ENCODE measurements at places on chromosomes 1 and 21.

DNA sequence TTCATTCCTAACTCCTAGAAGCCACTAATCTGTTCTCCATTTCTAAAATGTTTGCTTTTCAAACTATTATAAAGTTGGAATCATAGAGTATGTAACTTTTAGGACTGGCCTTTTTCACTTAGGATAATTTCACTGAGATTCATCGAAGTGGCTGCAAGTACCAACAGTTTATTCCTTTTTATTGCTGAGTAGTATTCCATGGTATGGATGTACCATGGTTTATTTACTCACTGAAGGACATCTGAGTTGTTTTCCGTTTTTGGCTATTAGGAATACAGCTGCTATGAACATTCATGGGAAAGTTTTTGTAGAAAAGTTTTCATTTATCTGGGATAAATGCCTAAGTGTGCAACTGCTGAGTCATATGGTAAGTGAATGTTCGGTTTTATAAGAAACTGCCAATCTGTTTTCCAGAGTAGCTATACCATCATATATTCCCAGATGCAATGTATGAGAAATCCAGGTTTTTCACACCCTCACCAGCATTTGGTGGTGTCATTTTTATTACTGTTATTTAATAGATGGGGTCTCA lies 66.3 kb downstream of the SLC27A3 start:
- DNase-seq, result no peak

DNA sequence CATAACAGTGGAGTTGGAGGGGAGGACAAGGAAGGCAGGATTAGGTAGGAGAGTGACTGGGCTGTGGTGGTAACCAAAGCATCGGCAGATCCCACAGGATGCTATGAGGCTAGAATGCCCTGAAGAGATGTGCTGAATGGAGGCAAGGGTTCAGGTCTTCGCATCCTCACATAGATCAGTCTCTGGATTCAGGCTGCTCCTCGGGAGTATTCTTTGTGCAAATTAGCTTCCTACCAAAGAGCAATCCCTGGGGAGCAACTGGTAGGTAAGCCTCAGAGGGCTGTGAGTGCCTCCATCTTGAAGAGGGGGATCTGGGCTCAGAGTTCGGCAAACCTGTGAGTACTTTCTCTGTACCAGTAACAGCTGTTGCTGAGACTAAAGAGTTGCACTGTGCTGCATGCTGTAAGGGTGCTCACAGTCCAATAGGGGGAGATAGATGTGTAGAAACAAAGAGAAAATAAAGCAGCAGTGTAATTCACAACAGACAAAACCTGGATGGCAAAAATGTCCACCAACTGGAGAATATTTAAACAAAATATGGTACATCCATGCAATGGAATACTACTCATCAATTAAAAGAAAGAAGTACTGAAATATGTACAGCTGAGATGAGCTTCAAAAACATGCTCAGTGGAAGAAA lies 322.4 kb upstream of the DEPDC1 start:
- DNase-seq, result no peak

DNA sequence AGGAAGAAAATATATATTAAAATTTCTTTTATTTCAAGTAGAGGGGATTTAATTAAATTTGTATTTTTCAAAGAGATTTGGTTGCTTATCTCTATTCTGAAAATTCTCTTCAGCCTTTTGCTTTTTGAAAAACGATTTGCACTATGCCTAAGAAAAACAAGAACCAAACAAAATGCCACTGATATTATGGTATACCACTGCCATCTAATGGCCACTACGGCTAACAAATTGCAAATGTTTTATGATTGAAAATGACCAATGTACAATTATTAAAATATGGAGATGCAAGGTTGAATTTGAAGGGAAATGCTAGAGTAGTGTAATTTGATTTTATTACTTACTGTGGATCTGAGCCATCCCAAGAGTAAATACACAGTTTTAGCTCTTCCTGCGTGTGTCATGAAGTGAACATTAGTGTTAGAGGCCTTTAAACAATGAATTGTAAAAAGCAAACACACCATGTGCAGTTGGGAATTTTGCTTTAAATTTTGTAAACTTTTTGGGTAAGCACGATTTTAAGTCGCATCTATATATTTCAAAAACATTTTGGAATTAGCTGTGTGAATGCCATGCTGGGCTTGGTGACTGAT lies 137.4 kb upstream of the USP25 start:
- peak; percentile 75 for DNase-seq

GRCh38 chr1:54750596-54750995 lies 13.7 kb downstream of the PARS2 start:
- no peak for DNase-seq

DNA sequence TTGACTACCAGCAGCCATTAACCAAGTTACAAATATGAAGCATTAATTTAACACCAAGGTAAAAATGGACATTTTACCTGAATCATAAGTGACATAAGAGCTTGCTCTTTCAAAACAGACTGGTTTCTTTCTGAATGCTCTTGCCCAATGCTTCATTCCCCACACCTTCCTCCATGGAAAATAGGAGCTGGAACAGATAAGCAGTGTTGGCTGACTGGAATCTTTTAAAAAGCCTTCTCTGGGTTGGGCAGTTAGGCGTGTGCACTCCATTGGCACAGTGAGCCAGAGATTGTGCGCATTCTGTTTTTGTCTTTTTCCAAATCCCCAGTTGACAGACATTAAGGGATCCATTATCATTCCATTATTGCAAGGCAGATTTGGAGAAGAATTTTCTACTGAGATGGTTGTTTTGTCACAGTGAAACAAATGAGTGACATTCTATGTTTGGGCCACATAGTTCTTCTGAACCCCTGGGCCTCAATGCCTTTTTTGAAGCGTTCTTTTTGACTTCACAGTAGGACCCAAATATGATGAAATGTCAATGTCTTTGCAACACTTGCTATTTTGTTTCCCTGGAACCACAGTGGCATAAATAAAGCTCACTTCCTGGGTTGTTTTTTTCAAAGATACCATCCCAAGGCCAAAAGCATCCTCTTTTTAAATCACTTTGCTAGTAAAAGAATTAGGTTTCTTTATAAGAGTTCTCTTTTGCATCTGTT lies 32.3 kb downstream of the LRRC8B start:
- DNase-seq, result no peak

DNA sequence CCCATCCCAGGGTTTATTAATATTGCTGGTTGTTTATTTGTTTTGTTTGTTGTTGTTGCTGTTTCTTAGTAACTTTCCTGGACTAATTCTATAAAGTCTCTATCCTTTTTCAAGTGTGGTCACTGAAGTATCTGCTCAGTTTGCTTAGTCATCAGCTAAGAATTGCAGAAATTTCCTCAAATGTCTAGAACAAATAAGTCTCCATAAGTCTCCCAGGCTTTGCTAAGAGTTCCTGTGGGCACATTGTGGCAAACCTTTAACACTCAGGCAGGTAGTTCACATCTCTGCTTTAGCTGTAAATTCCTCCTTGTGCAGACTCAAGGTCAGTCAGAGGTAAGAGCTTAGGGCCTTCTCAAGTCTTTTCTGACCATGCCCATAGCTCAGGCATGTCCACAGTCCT lies 38.9 kb upstream of the C1orf185 start:
- no peak for DNase-seq

- DNase-seq, result no peak
Observed at GRCh38 chr1:66394603-66395002, 139.3 kb upstream of the SGIP1 start.

DNA sequence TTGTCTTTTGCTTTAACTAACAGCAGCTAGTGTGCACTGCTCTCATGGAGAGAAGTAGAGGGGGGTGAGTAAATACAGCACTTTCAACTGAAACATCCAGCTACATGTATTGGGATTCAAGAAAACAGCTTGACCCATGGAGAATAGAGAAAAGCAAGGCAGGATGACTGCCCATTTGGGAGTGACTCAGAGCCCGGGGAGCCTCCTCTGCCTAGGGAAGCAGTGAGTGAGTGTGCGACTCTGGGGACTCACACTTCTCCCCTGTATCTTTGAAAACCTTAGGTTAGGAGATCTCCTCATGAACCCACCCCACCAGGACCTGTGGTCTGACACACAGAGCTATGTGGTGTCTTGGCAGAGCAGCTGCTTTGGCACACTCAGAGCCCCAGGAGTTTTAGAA lies 82.0 kb upstream of the PTGFR start:
- DNase-seq, result no peak
